ENCODE measurements at places on chromosomes 12 and 14. TPM values are rescaled to one million over a fixed set of nuclear protein-coding genes. Genes with fewer than 3 reads are reported as not detected.
A peak's percentile ranks its signal among the peaks of the same experiment; 100 is the strongest.

DNA sequence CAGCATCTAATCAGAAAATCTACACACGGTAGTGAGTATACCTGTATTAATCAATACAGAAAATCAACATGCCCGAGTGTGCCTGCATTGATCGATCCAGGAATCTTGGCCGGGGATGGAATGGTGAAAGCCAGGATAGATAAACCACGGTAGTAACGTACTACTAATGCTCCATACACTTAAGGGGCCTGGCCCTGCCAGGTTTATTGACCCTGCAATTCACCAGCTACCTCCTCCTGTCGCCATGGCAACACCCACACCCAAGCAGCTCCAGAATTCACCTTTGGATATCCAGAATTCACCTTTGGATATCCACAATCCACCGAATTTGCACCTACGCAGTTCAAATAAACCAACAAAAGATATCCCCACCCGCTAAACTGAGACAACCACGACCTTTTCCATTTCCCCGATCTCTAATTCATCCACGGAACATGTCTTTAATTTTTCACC lies 14.8 kb upstream of the CALM1 start:
- no peaks in the 10 kb centered on the region for H3K27me3 ChIP-seq
- no peaks in the 10 kb centered on the region for H3K36me3 ChIP-seq
- H3K4me3 ChIP-seq, result peak overlapping the region; percentile 54
- DNase-seq, result no peak
- peaks cover 21% of the 10 kb centered on the region for H3K4me1 ChIP-seq

Gene FLVCR2
- total RNA-seq, result 0.39 TPM

Gene MMP17
- total RNA-seq, result 3.4 TPM

- no peaks in the 10 kb centered on the region for H3K27me3 ChIP-seq
- no peaks in the 10 kb centered on the region for H3K36me3 ChIP-seq
- no peak overlapping the region for H3K4me3 ChIP-seq
- no peaks in the 10 kb centered on the region for H3K4me1 ChIP-seq
- DNase-seq, result no peak
- no peak overlapping the region for H3K27ac ChIP-seq
Observed at GRCh38 chr12:29673346-29673745, 110.4 kb downstream of the TMTC1 start.

DNA sequence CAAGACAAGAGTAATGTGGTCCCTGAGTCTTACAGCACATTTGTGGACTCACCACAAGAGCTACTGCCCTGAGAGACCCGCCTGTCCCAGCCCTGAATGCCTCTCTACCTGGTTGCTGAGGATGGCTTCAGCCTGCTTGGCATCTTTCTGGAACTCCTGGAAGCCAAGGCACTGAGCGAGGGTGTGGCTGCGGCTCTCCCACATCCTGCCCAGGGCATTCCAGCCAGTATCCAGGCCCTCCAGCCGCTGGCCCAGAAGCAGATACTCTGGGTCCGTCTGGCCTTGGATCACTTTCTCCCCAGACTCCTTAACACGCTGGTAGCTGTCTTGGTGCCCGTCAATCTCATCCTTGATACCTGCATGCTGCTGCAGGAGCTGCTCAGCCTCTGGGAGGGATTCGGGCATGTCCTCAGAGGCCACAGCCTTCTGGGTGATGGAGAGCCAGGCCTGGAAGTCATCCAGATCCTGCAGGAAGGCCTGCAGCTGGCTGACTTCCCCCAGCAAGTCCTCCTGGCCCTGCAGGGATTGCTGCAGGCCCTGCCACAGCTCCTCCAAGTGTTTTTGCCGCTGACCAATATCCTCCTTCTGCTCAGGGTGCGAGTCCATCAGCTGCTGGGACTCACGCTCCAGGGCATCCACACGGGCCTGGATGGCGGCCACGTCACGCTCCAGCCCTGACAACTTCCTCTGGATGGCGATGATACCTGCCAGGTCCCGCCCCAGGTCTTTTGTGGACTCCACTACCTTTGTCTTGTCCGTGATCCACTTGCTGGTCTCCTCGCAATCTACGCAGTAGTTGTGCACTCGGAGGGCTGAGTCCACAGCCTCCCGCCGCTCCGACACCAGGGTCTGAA lies 82.3 kb downstream of the PLEKHG3 start:
- H3K36me3 ChIP-seq, result no peaks in the 10 kb centered on the region
- no peaks in the 10 kb centered on the region for H3K27me3 ChIP-seq
- no peak for DNase-seq
- peaks cover 27% of the 10 kb centered on the region for H3K4me1 ChIP-seq
- H3K4me3 ChIP-seq, result no peak overlapping the region

- DNase-seq, result peak; percentile 90
- H3K36me3 ChIP-seq, result peaks cover 50% of the 10 kb centered on the region
- peaks cover 57% of the 10 kb centered on the region for H3K4me1 ChIP-seq
- peak overlapping the region; percentile 65 for H3K27ac ChIP-seq
- H3K27me3 ChIP-seq, result no peaks in the 10 kb centered on the region
- peak overlapping the region; percentile 69 for H3K4me3 ChIP-seq
Observed at GRCh38 chr12:49825971-49826421, 2.2 kb downstream of the NCKAP5L start.

GRCh38 chr12:6635375-6635855 lies 344 bp downstream of the LPAR5 start:
- no peaks in the 10 kb centered on the region for H3K27me3 ChIP-seq
- no peak overlapping the region for H3K4me3 ChIP-seq
- H3K36me3 ChIP-seq, result no peaks in the 10 kb centered on the region
- peaks cover 3% of the 10 kb centered on the region for H3K4me1 ChIP-seq
- H3K27ac ChIP-seq, result no peak overlapping the region
- no peak for DNase-seq

- H3K36me3 ChIP-seq, result no peaks in the 10 kb centered on the region
- DNase-seq, result no peak
- peak overlapping the region; percentile 47 for H3K27ac ChIP-seq
- peaks cover 60% of the 10 kb centered on the region for H3K4me1 ChIP-seq
Observed at GRCh38 chr12:62698701-62699101, 232.1 kb downstream of the MON2 start.

- H3K36me3 ChIP-seq, result no peaks in the 10 kb centered on the region
- no peak for DNase-seq
- no peak overlapping the region for H3K4me3 ChIP-seq
- peaks cover 16% of the 10 kb centered on the region for H3K27me3 ChIP-seq
Observed at GRCh38 chr12:119589634-119590033, 3.9 kb upstream of the TMEM233 start.

DNA sequence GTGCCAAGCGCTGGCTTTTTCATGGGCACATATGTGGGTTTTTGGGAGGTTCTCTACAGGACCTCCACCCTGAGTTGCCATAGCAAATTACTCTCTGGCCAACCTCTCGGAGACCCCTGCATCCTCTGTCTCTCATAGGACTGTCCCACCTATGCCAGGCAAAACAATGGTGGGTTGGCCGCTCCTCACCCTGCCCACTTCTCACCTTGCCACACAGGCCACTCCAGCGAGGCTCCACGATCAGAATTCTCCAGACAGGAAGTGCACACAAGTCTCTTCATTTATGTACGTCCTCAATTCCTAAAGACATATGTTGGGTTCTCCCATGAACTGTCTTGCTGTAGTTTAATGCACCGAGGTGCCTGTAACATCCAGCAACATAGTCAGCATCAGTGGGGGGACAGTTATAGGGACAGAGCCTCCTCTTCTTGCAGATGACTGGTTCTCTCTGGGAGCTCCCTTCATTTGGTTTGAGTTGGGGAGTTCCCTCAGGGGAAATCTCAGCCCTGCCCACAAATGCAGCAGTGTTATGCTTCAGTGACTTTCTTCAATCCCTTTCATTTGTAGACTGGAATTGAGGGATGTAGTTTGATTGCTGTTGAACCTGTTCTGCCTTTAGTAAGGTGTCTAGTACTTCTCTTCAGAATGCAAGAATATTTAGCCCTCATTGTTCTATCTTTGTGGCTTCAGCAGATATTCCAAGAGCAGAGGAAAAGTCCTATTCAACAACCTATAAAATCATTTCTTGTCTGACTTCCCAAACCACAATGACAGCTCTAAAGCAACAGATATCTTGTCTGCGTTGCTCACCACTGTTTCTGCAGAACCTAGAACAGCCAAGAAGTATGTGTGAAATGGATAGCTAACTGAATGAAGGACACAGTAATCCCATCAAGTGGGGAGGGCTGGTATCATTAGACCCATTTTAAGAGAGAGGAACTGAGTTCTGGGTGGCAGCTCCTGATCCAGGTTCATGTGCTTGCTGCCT lies 2.8 kb upstream of the LTBP2 start:
- H3K27me3 ChIP-seq, result peaks cover 7% of the 10 kb centered on the region
- H3K4me3 ChIP-seq, result no peak overlapping the region
- H3K27ac ChIP-seq, result no peak overlapping the region
- no peaks in the 10 kb centered on the region for H3K36me3 ChIP-seq
- peaks cover 62% of the 10 kb centered on the region for H3K4me1 ChIP-seq

Gene ALG10B
- total RNA-seq, result 2.9 TPM

- no peak overlapping the region for H3K4me3 ChIP-seq
- H3K27me3 ChIP-seq, result no peaks in the 10 kb centered on the region
- H3K4me1 ChIP-seq, result no peaks in the 10 kb centered on the region
- no peak for DNase-seq
- no peaks in the 10 kb centered on the region for H3K36me3 ChIP-seq
Observed at GRCh38 chr12:128269181-128269591, 2.2 kb downstream of the TMEM132C start.

DNA sequence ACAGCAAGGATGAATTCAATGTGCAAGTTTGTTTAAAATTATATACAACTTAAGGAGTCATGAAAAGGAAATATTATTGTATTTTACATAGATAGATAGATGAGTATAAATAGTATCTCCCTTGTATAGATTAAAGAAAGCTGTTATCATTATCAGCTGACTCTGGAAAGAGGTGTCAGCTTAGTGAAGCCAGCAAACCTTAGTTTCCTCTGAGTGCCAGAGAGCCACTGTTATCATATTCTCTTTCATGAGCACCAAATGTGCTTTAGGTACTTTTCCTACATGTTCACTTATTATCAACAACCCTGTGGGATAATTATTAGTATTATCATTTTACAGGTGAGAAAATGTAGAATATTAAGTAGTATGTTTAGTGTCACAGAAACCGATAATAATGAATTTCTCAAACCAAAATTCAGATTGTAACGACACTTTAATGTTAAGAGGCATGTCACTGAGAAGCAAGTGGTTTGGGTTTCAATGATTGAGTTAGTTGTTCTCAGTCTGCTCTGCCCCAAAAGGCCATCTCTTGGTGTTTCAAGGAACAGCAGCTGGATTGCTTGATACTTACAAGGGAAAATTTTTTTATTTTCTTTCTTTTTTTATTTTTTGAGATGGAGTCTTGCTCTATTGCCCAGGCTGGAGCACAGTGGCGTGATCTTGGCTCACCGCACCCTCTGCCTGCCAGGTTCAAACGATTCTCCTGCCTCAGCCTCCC lies 53.7 kb downstream of the PLEKHA5 start:
- no peaks in the 10 kb centered on the region for H3K27me3 ChIP-seq
- H3K27ac ChIP-seq, result no peak overlapping the region
- 0 out of 2 replicates have a peak, but pooled peaks cover 4% of the 10 kb centered on the region for H3K4me1 ChIP-seq
- no peak overlapping the region for H3K4me3 ChIP-seq
- H3K36me3 ChIP-seq, result no peaks in the 10 kb centered on the region
- no peak for DNase-seq

- H3K27ac ChIP-seq, result peak overlapping the region; percentile 51
- H3K36me3 ChIP-seq, result peaks cover 34% of the 10 kb centered on the region
- peaks cover 72% of the 10 kb centered on the region for H3K4me1 ChIP-seq
- H3K27me3 ChIP-seq, result no peaks in the 10 kb centered on the region
Observed at GRCh38 chr12:106094304-106094703, 44.5 kb downstream of the NUAK1 start.

DNA sequence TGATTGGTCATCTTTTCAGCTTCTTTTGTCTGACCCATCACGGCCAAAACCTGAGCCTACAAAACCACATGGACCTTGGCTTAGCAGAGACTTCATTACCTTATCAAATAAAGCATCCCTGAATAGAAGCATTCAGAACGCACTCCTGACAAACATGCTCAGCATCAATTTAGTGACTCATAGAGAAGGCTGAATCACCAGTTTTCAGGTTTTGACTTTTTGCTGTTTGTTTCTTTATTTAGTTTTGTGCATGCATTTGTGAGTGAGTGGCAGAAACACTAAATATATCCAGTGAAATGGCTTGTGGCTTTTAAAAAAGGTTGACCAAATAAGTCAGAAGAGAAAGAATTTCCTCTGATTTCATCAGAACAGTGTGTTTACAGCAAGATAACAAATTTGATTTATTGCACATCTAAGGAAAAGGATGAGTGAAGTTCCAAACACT lies 19.0 kb upstream of the OVCH1 start:
- no peaks in the 10 kb centered on the region for H3K27me3 ChIP-seq
- peaks cover 6% of the 10 kb centered on the region for H3K4me1 ChIP-seq
- H3K4me3 ChIP-seq, result no peak overlapping the region
- H3K27ac ChIP-seq, result no peak overlapping the region
- no peaks in the 10 kb centered on the region for H3K36me3 ChIP-seq

GRCh38 chr12:131372171-131372475 lies 338.8 kb upstream of the SFSWAP start:
- H3K4me3 ChIP-seq, result no peak overlapping the region
- no peaks in the 10 kb centered on the region for H3K36me3 ChIP-seq
- H3K27me3 ChIP-seq, result no peaks in the 10 kb centered on the region
- DNase-seq, result no peak

Measured in SJSA1 (cell line).